Fibroblast of skin of left quadriceps (primary cell): ENCODE measurements at places on chromosomes 12 and 14.

DNA sequence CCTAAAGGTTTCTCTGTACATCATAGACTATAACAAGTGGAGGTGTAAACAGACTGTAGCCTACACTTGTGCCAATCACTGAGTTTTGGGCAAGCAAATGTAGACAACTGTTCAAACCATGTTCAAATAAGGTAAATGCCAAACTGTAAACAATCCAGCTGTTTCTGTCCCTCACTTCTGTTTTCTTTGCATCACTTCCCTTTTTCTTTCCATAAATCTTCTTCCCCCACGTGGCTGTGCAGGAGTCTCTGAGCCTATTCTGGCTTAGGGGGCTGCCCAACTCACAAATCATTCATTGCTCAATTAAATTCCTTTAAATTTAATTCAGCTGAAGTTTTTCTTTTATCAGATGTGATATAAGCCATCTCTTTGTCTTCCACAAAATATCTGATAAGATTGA is 65.1 kb upstream of the CPM start:
- DNase-seq, result no peak

DNA sequence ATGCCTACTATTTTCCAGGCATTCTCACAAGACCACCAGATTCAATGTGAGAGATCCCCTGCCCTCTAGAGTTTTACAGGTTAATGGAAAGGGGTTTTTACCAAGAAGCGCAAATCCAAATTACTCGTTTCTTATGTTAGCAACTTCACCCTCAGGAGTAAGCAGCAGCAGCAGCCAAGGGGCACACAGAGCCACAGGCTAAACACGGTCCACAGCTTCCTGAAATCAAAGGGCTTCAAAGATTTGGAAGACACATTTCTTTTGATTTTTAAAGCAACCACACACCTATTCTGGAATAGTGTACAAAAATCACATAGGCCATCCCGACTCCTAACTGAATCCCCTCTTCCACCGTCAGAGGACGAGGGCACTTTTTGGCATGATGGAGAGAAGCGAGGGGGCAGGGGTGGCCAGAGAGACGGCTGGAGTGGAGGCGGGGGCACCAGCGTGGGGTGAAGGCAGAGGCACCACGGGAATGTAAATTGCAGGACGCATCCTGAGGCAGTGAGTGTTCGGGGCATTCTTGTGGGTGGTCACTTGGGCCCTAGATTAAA is 107.0 kb downstream of the ARF6 start:
- no peak for DNase-seq

DNA sequence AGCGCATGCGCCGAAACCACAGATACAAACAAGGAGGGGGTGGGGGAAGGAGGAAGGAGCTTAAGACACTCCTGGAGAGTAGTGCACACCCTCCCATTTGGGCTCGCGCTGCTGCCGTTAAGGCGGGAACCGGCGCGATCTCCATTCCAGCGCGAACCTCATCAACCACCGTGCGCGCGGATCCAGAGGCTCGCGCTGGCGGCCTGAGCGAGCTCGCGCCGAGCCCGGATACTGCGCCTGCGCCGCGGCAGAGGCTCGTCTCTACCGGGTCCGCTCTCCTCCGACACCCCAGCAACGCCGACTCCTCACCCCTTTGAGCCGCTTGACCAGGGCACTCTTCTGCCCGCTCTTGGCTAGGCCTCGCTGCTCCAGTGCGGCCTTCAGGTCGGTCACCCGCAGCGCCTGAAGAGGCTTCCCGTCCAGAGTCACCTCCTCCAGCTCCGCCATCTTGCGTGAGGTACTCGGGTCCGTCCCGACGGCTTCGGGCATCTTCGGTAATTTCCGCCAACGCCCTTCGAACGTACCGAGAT is at the start of gene ACIN1:
ACIN1 (minus strand) TSS at position 471 of the 530 bp plus-strand sequence; CDS start at position 447, 24 bp downstream.
- peak; percentile 77 for DNase-seq

- no peak for DNase-seq
Measured at GRCh38 chr12:24615967-24616411, 332.9 kb downstream of the BCAT1 start.

DNA sequence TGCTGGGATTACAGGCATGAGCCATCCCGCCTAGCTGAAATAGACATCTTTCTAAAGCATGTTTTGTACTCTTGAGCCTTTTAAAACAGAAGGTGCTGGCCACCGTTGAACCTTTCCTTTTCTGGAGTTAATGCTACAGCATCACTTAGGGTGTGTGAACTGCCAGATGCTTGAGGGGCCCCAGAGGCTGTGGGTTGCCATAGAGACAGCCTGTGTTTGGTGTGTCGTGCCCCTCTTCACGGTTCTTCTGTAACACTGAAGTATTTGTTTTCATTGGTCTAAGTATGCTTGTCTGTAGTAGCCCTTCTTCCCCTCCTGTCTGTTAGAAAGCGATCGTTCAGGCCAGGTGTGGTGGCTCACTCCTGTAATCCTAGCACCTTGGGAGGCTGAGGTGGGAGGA is 30.8 kb downstream of the PLEKHG3 start:
- no peak for DNase-seq

- DNase-seq, result no peak
Measured at GRCh38 chr12:19002216-19002615, 127.3 kb upstream of the PLEKHA5 start.
